ENCODE measurements at places on chromosomes 1 and 21.
A peak's percentile ranks its signal among the peaks of the same experiment; 100 is the strongest.

- no peak for DNase-seq
Observed at GRCh38 chr1:93111065-93111464, 32.0 kb downstream of the MTF2 start.

GRCh38 chr1:201795066-201795465 is 33.9 kb upstream of the IPO9 start:
- peak; percentile 22 for DNase-seq

DNA sequence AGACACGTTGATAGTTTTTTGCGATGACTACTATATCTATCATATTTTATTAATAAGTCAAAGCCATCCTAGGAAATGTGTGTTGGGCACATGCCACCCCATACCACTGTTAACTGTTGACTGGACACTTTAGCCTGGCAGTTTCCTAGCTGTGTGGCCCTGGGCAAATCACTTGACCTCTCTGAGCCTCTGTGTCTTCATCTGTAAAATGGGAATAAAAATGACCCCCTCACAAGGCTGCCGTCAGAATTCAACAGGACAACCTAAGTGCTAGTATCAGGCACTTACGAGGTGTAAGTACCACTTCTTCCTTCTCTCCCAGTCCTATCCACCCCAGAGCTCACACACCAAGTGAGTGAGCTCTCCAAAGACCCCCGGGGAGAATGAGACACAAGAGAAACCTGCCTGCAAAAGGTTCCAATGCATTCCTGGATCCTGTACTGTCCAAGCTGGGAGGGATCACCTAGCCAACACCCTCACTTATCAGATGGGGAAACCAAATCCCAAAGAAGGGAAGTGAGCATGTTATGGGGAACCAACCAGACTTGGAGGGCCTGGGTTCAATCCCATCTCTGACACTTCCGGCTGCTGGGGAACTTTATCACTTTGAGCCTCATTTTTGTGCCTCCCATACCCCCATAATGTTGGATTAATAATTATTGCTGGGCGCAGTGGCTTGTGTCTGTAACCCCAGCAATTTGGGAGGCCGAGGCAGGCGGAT is 24.9 kb downstream of the HSPG2 start:
- no peak for DNase-seq

- DNase-seq, result no peak
Observed at GRCh38 chr1:101311146-101311920, 74.5 kb downstream of the S1PR1 start.

DNA sequence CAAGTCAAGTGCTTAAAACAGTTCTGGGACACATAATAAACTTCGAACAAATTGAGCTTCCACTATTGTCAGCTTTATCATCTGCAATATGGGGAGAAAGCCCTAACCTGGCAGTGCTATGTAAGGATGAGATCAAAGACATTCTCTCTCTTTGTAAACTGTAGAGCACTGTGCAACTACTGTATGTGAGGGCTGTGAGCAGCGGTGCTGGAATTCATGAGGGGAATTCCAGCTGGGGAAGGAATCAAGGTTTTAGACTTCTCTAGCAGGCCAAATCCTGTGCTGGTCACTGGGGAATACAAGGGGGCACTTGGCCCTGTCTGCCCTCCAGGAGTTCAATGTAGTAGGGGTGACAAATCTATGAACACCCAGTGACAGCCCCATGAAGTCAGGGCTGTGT is 9.3 kb downstream of the FAM151A start:
- DNase-seq, result no peak

DNA sequence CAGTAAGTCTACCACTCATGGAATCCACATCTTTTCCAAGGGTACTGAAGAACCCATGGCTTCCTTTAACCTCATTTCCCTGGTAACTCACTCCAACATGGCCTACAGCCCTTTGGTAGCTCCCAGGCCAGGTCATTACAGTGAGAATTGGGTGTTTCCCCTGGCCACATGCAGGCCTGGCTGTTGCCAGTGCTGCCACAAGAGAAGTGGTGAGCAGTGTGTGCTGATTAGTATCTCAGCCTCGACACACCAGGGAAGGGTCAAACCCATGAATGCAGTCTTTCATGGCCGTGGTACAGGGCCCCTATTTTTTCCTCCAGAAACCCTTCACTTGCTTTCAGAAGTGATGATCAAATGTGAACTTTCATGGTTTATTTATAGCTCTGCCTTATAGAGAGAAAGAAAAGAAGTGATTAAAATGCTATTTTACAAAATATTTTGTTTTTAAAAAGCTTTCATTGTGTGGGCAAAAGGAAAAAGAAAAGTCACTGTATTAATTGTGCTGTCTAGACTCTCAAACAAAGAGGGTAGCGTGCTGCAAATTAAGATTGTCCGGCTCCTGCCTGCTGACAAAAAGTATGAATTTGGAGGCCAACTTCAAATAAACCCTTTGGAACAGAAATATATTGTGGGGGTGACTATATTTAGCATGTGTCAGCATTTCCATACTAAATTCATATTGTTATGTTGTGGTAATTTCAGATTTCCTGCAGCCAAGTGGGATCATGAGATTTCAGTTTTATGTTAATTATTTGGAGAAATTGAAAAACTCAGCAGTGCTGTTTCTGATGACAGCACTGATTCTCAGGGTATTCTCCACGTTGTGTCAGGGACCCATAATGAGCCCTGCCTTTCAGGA is 62.0 kb upstream of the HOOK1 start:
- DNase-seq, result no peak

GRCh38 chr1:35915693-35916092 is 15.2 kb upstream of the AGO3 start:
- no peak for DNase-seq

DNA sequence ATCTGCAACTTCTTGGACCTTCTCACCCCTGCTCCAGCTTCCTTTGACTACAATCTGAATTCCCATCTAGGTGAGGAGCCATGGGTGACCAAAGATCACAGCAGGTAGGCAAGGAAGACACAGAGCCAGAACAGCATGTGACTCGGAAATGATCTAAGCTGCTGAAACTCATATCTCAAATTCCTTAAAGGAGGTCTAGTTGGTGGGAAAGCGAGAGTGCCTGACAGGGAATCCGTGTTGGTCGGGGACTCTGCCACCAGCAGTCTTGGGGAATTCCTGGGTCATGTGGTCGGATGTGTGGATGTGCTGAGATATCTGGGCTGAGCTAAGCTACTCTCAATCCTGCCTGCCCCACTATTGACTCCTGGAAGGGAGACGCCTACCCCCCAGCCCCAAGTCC is 3.2 kb upstream of the NUAK2 start:
- DNase-seq, result no peak

Measured in NCI-H526 (cell line).